ENCODE measurements at places on chromosomes 6 and 20.

DNA sequence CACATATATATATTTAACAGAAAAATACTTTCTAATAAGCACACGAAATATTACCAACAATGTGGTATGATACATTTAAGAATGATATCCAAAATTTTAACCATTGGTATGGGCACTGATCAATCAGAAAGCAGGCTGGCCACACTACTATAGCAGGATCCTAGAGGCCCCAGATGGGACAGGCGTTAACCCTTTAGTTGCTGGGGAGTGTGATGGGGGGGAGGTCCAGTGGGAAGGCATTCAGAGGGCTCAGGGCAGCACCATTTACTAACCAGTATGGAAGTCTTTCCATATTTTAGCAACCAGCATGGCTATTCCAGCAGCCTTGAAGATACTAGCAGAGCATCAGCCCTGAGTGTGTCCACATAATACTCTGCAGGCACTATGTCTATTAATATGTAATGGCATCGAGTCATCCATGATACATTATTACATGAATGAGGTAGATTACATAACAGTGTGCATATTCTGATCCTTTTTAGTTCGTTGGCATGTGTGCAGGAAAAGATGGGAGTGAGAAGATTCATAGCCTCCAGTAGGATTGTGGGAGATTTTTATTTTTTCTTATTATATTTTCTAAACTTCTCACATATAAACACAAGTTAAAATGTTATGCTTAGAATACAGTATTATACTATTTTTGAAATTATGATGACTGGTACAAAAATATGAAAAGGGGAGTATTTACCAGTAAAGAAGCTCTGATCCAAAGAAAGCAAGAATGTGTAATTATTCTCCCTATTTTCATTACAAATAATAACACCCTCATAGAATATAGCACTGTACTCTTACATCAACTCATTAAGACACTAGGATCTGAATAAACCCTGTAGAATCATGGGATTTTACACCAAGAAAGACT is 78.9 kb downstream of the FAM217A start:
- DNase-seq, result no peak

DNA sequence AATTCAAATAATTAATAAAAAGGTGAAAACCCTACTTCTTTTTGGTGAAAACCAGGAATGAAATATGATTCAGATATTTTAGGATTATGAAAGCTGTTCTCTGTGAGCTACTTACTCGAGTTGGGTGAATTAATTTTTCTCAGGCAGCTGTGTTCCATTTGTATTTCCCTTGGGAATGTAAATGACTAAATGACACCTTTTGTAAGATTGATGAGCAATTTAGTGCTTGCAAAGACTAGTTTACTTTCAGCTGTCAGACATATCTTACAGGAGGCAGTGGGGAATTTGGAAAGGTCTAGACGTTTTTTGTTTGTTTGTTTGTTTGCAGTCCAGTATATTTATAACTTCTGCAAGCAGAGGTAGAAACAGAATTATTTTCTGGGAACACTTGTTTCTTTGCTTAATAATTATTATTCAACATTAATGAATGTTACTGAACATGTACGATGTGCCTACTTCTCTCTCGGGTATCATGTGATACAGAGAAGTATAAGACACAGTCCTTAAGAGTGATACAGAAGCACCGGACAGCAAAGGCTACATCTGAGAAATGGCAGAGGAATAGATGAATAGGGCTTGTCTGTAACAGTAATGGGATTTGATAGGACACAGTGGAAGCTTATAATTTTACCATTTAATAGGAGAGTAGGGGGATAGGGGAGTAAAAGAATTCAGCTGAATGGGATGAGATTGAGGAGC is 91.3 kb downstream of the AKAP7 start:
- no peak for DNase-seq

GRCh38 chr6:4128748-4129147 is 6.6 kb downstream of the ECI2 start:
- DNase-seq, result no peak

- DNase-seq, result no peak
These were observed 4.8 kb upstream of the TUBB2B start for GRCh38 chr6:3232017-3232945.

- DNase-seq, result no peak
These were observed 502 bp upstream of the HTR1E start for GRCh38 chr6:86936834-86937218.

DNA sequence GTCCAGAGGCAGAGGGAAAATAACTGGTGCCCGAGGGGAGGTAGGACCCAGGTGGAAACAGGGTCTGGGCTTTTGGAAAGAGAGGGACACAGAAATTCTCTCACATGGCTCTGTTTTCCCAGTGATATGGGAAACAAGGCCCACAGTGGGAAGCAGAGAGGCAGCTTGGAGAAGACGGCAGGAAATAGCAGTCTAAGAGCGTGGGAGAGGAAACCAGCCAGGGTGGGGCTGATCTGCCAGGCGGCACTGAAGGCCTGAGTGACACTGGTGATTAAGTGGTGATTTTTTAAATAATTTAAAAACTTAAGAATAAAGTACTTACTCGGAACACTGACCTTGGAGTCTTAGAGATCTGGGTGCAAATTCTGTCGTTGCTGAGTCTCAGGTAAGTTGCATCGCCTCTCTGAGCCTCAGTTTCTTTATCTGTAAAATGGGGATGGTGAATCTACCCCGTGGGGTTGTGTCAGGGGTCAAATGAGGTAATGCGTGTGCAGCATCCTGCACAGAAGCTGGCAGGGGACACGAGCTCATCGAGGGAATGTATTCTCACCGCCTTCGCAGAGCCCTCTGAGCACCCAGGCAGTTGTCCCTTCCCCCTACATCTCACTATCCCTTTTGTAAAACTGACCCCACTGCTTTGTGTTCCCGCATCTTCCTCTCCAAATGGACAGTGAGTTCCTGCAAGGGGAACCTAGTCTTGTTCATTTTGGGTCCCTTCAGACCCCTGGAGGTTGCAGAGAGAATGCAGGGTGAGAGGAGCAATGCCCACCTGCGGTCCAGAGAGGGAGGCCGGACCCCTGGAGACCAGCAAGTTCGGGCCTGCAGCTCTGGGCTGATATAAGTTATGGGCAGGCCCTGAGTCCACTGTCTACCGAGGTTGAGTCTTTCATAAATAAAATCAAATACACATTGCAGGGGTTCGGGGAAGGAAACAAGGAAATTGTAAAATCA is 228.6 kb upstream of the PMEPA1 start:
- DNase-seq, result no peak

DNA sequence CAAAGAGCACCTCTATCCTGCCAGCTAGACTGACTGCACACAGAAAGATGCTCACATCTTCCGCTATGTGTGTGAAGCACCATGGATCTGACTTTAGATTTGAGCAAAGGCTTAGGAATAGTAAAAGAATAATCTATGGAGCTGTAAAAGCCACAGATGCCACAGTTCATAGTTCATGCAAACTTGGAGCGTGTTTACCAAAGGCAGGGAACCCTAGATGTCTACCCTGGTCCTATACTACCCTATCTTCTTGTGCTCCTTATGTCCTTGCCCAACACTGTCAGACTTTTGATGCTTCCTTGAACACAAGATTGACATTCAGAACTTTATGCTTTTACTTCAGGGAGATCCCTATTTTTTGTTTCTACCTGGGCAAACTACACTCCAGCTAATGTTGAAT is 39.2 kb downstream of the SPACA1 start:
- no peak for DNase-seq

- DNase-seq, result no peak
These were observed 84.4 kb downstream of the LYRM2 start for GRCh38 chr6:89554106-89554505.

DNA sequence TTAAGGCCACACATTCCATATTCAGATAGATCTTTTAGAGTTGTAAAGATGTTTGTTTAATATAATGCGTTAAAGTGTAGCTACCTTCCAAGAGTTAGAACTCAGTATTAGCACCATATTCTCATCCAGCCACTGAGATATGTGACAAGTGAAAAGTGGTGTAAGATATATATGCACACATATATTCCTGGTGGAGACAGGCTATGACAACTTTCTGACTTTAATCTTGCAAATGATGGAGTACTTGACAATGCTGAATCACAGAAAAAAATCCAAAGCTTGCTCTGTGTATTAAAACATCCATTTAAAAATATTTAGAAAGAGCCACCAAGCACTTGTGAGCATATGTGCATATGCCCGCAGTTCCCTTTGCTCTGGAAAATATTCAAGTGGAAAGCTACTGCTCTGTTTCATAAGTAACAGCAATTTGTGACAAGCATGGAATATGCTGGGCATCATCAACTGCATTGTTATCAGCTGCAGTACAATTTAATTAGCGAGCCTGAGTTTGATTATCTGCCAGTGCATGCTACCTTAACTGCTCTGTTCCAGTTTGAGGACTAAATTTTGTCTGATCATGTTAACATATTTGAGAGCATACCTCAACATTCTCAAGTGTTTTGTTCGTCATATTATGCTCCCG is 64.8 kb downstream of the VIP start:
- DNase-seq, result no peak

GRCh38 chr6:54361188-54361587 is 52.9 kb downstream of the TINAG start:
- DNase-seq, result no peak

DNA sequence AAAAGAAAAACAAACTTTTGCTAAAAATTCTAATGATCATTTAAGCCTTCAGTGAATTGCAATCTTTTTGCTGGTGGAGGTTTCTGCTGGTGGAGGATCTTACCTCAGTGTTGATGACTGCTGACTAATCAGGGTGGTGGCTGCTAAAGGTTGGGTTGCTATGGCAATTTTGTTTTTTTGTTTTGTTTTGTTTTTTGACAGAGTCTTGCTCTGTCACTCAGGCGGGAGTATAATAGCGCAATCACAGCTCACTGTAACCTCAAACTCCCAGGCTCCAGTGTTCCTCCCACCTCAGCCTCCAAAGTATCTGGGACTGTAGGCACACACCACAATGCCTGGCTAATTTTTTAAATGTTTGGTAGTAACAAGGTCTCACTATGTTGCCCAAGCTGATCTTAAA is 94.7 kb downstream of the ANKRD6 start:
- no peak for DNase-seq

- DNase-seq, result no peak
These were observed 823 bp downstream of the NHLRC1 start for GRCh38 chr6:18121580-18122127.

DNA sequence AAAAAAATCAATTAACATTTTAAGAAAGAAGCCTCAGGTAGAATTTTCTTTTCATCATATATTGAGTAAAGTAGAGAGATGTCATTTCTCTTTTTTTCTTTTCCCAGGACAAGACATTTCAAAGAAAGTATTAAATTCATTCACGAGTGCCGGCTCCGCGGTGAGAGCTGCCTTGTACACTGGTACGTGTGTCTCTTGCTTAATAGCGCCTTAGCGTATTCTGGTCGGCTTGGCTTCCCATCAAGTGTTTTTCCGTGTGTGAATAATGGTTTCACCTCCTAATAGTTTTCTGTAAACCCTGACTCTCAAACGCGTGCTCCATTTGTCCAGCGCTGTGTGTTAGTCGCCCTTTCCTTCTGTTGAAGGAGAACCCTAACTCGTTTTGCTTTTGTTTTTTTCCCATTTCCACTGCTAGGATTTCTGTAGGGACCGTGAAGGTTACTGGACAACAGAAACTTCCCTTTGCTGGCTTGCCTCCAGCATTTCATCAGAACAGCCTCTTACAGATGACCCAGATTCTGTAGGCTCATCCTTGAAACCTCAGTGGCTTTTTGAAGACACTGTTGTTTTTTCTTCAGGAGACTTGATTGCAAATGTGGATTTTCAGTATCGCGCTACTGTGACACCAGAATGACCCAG is 45.7 kb upstream of the IRF4 start:
- no peak for DNase-seq

DNA sequence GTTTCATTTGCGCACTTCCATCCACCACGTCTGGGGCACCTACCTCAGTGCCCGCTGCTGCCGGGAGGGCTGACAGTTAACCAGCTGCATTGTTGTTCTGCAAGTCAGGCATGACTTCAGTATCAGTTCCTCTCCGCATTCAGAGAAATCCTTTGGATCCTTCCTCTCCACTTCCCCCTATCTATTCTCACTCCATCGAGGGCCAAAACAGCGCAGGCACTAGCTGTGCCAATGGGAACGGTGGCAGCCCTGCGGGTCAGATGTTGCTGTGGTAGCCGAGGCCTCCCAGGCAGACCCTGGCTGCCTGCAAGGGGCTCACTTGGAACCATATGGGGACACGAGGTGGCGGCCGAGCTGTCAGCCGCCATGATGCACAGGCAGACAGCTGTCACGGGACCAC is 64.2 kb upstream of the INSM1 start:
- DNase-seq, result no peak

DNA sequence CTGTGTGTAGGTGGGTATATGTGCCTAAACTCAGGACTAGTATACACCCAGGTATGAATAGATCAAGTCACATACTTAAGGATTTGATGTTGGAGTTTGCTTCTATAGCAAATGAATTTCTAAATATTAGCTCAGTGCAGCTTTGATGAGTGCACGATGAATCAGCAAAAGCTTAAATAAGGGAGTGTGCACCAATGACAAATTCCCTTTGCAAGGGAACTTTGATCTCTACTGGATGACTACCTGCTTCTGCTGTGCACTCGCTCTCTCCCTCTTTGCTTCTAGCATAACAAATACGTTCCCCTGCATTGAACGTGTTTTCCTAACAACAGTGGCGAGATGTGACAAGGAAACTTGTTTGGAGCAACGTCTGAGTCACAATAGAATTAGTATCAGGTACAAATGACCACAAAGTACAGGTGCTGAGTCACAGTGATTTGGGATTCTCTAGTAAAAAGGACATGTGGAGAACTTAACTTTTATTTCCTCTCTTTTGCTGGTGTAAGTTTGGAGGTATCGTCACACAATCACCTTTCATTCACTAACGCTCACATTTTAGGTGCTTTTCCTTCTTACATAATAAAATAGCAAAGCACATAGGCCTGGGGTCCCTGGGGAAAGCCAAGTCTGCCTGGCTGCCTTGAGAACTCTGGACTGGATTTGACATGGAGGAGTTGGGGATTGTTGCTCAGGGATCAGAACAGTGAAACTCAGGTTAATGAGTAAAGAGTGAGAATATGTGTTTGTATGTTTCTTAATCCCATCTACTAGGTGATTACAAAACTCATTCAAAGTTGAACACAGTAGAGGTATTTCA is 49.7 kb downstream of the KLHL31 start:
- no peak for DNase-seq

DNA sequence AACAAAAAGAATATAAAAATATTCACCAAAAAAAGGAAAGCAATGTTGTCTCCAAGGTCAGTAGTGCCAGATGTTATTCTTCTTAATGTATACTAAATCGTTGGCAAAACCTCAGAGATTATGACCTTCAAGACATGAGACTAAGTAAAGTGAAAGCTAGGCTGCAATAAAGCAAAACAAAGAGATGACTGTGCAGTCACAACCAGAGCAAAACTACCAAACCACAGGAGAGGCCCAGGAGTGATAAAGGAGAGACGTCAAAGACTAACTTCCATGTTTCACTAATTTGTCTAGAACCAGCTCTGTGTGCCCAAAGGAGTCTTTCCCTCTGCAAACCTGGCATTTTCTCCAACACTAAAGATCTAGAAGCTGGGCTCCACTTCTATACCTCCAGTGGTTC is 155.9 kb upstream of the POU3F2 start:
- DNase-seq, result no peak

DNA sequence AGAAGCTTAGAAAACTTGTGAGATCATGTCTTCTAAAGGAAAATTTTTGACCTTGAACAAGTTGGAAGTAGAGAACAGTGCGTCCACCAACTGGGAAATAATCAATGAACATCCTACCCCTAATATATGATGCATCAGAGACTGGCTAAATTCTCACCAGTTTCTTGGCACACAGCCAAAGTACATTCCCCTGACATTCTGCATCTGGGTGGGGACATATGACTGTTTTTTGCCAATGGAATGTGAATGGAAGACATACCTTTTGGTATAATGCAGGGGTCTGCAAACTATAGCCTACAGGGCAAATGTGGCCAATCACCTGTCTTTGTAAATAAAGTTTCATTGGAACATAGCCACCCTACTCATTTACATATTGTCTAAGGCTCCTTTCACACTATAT is 84.7 kb downstream of the HAO1 start:
- DNase-seq, result no peak
